Endodermal cell (in vitro differentiated cells): ENCODE measurements at places on chromosomes 13 and 19.
A peak's percentile ranks its signal among the peaks of the same experiment; 100 is the strongest.

DNA sequence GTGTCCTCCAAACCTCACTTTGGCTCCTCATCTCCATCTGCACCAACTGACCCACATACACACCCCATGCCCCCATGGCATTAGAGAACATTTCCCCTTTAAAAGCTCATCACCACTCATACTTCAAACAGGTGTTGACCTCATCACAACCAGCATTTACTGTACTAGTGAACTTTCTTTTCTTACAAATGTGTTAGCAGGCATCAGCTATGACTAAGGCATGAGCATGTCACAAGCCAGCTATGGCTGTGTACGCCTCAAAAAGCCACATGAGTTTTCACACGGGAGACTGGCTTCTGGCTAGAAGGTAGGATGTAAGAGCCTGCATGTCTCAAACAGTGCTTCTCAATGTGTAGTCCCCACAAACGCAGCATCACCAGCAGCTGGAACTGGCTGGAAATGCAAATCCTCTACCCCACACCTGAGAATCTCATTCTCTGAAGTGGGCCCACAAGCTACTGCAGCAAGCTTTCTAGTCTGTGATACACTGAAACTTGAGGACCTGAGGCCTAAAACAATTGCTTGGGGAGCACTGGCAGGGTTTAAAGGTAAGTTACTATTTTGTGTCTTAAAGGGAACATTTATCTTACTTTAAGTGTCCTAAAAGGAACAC lies 66.8 kb downstream of the TUBGCP3 start:
- no peak for DNase-seq

GRCh38 chr13:20714161-20714560 lies 10.7 kb downstream of the IL17D start:
- no peak for DNase-seq

- DNase-seq: no peak
These were observed 605 bp downstream of the LRG1 start for GRCh38 chr19:4539169-4539692.

DNA sequence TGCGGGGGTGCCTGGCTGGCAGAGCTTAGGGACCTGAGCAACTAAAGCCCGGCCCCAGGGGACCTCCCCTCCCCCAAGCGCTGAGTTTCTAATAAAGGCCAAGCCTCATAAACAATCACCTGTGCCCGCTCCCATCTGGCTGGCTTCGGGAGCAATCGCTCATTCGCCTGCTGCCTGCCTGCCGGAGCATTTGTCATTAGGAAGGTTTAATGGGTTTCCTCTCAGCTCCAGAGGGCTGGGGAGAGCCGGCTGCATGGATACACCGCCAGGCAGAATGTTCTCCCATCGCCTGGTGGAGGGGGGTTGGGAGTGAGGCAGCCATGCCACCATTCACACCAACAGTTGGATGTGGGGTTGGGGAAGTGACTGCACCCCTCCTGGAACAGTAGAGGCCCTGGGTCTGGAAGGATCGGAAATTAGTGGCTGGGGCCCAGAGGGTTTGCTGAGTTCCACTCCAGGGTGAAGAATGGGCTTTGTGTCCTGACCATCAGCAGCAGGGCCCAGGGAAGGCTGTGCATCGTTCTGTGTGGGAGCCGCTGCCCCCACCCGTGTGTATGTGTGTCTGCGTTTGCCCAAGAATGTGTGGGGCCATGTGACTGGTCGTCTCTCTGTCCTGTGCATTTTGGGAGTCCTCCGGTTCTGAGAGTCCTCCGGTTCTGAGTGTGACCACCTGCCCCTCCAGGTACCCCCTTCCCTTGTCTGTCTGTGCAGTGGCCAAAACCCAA lies 15.3 kb downstream of the PIN1 start:
- no peak for DNase-seq

- DNase-seq: no peak
These were observed 53.0 kb downstream of the DPY19L3 start for GRCh38 chr19:32458500-32459123.

DNA sequence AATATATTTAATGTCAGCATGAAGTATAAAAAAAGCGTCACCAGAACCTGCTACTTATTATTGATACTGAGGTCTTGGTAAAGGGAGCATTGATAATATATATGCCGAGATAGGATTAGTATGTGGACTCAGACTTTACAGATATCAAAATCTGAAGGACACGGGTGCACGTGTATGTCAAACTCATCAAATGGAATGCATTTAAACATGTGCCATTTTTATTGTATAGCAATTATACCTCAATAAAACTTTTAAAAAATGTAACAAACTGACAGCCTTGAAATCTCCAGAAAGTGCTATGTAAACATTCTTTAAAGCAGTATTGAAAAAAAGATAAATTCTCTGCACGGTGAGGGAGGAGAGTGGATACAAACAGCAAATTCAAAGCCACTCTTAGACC lies 157.9 kb downstream of the RNF17 start:
- DNase-seq: no peak

DNA sequence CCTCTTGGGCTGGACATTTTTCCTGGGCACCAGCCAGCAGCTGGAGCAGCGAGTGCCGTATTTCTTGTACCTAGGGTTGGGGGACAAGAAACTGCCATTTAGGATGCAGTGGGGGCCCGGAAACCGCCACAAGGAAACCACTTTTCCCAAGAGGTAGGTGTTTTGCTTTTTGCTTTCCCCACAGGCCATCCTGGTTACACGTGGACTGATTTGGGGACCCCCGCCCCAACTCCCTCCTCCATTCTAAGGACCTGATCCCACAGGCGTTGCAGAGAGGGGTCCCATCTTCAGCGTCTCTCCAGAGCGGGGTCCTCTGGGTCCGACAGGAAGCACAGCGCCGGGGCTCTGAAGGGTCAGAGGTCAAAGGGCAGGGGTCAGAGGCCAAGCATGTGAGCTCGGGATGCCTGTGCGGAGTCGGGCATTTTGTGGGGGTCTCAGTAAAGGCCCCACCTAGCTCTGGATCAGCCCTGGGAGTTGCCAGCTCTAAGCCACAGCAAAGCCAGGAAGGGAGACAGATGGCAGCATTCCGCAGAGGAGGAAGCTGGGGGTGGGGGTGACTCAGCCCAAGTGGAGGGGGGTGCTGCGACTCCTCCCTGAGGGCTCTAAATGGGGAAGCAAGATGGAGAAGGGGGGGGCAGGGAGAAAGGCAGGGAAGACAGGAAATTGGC lies 4.3 kb downstream of the ZGLP1 start:
- DNase-seq: no peak

- no peak for DNase-seq
These were observed 23.4 kb downstream of the ZDHHC20 start for GRCh38 chr13:21435687-21436151.

- no peak for DNase-seq
These were observed 10.0 kb upstream of the FXYD3 start for GRCh38 chr19:35105411-35106290.

GRCh38 chr19:44684892-44685863 lies 13.8 kb upstream of the CEACAM16 start:
- peak; percentile 78 for DNase-seq

DNA sequence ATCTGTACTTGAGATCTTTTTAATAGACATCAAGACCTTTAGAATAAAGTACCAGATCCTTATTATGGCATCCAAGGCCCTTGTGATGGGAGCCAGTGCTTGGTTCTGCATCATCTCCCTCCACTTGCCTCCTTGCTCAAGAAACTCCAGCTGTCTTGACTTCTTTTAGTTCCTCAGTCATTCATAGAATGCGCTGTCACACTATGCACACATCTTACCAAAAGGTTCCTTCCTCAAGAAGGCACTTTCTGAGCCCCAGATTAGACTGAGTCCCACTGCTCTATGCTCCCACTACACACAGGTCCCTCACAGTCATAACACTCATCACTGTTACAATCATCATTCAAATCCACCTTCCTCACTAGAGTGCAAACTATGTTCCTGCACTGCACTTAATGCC lies 57.8 kb upstream of the ITM2B start:
- DNase-seq: no peak

DNA sequence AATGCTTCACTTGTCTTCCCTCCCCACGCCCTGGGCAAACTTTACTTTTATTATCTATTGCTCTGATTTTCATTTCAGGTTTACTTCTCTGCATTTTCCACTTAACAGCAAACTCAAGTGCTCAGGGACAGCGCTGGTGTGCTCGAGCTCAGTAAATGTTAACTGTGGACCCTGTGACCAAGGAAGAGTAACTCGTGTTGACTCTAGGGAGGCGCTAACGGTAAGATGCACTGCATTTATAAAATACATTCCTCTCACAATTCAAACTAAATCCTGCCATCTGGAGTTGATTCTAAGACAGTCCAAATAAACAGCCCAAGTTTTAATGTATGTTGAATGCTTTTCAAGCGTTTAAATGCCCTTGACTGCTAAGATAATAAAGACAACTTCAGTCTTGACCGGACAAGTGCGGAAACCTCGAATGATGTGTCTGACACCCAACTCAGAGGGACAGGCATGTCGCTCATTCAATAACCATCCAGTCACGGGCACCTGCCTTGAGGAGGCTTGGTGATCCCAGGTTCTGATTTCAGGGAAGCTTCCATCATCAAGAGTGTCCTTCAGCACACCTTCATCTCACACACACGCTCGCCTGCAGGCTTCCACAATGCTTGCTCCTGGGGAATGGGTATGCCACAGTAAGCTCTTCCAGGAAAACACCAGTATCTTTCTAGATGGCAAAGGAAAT lies 93.2 kb downstream of the STK24 start:
- DNase-seq: no peak

DNA sequence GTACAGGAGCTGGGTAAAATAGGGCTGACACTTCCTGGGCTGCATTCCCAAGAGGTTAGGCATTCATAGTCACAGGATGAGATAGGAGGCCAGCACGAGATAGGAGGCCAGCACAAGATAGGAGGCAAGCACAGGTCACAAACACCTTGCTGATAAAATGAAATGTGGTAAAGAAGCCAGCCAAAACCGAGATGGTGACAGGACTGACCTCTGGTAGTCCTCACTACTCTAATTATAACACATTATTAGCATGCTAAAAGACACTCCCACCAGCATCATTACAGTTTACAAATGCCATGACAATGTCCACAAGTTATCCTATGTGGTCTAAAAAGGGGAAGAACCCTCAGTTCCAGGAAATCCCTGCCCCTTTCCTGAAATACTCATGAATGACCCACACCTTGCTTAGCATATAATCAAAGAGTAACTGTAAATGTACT lies 20.9 kb upstream of the IGSF23 start:
- no peak for DNase-seq

DNA sequence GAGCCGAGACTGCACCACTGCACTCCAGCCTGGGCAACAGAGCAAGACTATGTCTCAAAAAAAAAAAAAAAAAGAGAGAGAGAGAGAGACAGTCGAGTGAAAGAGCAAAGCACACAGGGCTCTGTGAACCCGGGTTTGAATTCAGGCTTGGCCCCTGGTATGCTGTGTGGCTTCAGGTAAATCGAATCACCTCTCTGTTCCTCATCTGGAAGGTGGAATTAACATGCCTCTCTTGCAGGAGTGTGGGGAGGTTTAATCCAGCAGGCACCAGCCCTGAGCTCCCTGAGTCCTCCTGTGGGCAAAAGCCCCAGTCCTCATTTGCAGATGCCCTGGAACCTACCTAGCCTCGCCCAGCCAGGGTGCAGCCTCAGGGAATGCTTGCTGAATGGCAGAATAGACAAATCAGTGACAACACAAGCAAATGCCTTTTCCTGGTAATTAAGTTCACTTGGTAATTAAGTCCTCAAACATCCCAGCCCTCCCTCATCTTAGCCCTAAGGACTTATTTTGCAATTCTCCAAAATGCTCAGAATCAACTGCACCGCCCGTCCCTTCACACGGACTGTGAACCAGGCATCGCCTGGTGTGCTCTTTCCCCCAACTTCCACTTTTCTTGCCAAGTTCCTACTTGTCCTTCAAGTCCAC lies 4.6 kb upstream of the ZNRF4 start:
- DNase-seq: no peak

- DNase-seq: no peak
These were observed 6.4 kb downstream of the WIZ start for GRCh38 chr19:15443325-15443724.

- no peak for DNase-seq
These were observed 163.4 kb upstream of the TSC22D1 start for GRCh38 chr13:44739539-44739938.

DNA sequence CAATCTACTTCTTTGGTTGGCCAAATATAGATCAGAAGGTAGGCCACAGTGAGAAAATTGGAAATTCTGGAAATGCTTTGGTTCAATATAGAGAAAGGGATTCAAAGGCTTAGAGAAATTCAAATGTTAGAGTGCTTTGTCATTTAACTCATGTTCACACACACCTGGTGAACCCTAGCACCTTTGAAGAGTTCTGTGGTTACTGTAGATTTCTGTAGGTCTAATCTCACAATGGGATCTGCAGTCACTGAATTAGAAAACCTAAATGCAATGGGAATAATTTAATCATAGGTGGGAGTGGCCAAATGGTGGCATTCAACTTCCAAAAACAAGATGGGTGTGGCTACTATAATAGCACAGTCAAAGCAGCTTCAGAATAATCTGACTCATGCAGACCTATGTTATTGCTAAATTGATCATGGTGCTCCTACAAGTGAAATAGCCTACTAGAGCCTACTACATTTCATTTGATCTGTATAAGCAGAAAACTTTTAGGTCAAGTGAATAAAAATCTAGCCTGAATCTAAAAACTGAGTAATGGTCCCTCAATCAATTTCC lies 1152.9 kb downstream of the PCDH9 start:
- DNase-seq: no peak

DNA sequence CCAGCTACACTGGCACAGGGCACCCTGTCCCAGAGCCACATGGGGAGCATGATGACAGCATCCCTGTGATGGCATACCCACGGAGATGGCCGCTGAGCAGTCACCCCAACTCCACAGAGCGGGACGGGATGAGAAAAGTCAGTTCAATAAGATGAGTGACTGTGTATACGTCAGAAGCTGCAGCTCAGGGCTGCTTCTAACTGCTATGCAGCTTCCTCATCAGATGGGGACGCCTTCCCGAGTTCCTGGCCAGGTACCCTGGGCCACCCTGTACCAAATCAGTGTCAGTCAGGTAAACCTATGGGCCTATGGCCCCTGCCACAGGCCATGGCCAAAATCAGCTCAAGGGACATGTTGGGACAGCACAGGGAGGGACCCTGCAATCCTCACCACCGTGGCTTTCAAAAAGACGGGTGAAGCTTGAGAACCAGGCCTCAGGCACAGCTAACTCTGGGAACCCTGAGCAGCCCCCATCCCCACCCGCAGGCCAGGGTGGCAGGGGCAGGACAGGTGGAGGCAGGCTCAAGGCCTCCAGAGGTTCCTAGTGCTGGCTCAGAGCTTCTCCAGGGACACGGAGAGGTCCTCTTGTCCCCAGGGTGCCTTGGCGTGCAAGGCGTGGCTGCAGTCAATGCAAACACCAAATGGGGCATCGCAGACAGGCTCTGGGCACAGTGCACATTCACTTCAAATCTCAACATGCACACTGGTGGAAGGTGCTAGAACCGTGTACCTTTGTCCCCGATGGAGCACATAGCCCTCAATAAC lies 122.4 kb downstream of the TUBA3C start:
- DNase-seq: no peak

DNA sequence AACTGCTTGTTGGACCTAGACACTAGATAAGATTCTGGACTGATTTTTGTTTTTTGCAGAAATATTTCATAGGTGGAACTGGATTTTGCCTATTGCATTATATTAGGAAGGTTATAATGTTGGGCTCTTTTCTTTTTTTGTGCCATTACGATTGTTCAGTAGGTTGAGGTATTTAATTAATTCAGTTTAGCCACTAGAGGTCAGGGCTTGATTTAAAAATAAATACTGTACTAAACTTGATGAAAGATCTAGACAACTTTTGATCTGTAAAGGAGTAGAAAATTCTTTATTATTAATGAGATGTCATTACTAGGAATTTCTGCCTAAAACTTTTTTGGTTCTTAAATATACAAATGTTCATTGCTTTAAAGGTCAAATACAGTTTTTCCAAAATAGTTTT lies 15.2 kb upstream of the SUPT20H start:
- DNase-seq: no peak

GRCh38 chr19:44796701-44797115 lies 12.2 kb upstream of the BCAM start:
- DNase-seq: peak; percentile 85
